Ascending aorta (tissue), 2 donors: ENCODE measurements at places on chromosomes 3 and 15. TPM values are rescaled to one million over a fixed set of nuclear protein-coding genes. Genes with fewer than 3 reads are reported as not detected.

The CISH gene
- total RNA-seq: 6.1 TPM

The AHSG gene
- 0.53 TPM for total RNA-seq

The ADAMTS7 gene
- total RNA-seq: 33.3 TPM

The OSBPL10 gene
- 169 TPM for total RNA-seq

The ZNF660 gene
- 0.43 TPM for total RNA-seq

The FANCD2OS gene
- not detected for total RNA-seq

The FGF7 gene
- 31.4 TPM for total RNA-seq

The ALDH1L1 gene
- 36.1 TPM for total RNA-seq

The GOLGA8S gene
- total RNA-seq: not detected

The H1-8 gene
- not detected for total RNA-seq

The SI gene
- total RNA-seq: not detected

The KNG1 gene
- not detected for total RNA-seq

The ZBED2 gene
- total RNA-seq: 1.4 TPM

The CLDN11 gene
- total RNA-seq: 7.0 TPM

The CHRNA7 gene
- total RNA-seq: 2.6 TPM

The CCDC13 gene
- 2.1 TPM for total RNA-seq

The KLHL40 gene
- total RNA-seq: not detected

The ECE2 gene
- not detected for total RNA-seq

The TUBGCP5 gene
- 17.1 TPM for total RNA-seq
